ENCODE measurements at places on chromosomes 11 and 22.
A peak's percentile ranks its signal among the peaks of the same experiment; 100 is the strongest.

DNA sequence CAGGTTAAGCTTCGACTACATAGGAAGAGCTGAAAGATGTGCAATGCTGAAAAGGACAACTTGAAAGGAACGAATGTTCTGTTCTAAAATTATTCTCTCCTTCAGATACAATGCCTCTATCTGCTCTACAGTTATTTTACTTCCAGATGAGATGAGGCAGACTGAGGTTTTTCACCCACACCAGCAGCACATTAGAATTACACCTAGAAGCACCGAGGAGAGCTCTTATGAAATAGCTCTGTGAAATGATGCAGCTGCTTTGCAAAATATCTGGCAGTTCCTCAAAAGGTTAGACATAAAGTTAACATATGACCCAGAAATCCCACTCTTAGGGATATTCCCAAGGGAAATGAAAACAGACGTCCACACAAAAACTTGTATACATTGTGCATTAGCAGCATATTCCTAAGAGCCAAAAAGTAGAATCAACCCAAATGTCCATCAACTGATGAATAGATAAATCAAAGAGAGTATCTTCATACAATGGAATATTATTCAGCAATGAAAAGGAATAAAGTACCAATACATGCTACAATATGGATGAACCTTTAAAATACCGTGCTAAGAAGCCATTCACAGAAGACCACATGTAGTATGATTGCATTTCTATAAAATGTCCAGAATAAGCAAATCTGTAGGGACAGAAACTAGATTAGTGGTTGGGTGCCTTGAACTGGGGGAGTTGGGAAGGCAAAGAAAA, 34.5 kb downstream of the WT1 start:
- DNase-seq = no peak

DNA sequence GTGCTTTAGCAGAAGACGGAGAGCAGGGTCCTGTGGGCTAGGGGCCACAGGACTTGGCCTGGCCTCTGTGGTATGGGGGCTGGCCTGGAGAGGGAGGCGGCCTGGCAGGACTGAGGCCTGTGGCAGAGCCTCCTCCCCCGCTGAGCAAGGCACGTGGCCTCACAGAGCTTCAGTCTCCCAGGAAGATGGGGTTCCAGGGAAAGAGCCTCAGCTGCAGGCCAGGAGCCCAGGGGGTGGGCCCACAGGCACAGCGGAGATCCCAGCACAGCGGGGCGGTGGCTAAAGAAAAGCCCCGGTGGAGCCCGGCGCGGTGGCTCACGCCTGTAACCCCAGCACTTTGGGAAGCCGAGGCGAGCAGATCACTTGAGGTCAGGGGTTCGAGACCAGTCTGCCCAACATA, 2.2 kb downstream of the MAPK12 start:
- DNase-seq = no peak

DNA sequence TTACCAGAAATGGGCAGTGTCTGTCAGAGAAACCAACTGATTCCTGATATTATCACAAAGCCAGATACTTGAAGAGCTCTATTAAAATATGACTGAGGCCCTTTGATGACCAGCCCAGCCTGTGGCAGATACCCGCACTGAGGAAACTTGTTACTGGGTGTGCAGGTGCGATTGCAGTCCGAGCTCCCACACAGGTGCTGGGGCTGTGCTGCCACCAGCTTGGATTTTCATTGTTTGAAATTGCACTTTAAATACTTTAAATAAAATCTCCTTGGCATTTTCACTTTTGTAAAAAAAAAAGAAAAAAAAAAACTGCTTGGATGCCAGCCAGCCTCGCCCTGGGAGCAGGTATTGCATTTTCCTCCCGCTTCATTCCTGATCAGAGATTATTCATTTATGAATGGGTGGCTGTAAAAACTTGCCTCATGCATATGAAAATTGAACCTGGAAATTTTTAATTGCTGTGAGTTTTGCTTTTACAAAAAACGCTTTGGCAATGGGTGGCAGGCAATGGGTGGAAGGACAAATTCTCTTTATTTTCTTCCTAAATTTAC, 21.2 kb downstream of the EHF start:
- no peak for DNase-seq

DNA sequence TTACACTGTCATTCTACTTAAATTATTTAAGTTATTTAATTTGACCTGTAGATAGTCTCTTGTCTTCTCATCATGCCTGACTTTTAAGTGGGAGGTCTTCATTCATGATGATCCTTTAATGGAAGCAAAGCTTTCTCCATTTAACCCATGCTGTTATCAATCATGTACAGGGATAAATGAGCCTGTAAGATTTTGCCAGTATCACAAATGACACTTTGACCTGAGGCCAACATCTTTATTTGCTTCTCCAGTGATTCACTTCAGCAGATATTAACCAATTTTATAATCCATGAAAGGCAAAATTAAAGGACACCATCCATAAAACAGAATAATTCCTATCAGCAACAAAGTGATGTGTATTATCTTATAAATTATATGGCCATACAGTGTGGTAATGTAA, 7.7 kb downstream of the CCDC73 start:
- no peak for DNase-seq

- no peak for DNase-seq
Measured at GRCh38 chr11:118628432-118628831, 21.0 kb downstream of the PHLDB1 start.

GRCh38 chr11:31915867-31916266, 104.7 kb upstream of the PAX6 start:
- DNase-seq = no peak

- no peak for DNase-seq
Measured at GRCh38 chr22:36816636-36817524, at the start of gene PVALB. PVALB (minus strand) TSS chr22:36817035; CDS start chr22:36817005, 30 bp downstream.

DNA sequence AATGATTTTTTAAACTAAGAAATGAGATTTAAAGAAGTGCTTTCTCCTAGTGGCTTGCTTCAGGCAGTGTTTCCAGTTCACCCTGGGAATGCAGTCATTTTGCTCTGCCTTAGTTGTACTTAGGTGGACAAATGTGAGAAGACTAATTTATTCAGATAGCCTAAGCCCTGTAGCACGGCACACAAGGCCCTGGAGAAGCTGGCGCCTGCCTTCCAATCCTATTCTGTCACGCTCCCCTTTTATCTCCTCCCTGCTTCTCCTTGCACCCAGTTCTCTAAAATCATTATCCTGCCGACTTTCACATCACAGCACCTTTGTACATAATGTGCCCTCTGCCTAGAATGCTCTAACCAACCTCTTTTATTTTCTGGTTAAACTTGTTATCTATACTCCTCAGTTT, 64.0 kb downstream of the PPME1 start:
- DNase-seq = no peak

DNA sequence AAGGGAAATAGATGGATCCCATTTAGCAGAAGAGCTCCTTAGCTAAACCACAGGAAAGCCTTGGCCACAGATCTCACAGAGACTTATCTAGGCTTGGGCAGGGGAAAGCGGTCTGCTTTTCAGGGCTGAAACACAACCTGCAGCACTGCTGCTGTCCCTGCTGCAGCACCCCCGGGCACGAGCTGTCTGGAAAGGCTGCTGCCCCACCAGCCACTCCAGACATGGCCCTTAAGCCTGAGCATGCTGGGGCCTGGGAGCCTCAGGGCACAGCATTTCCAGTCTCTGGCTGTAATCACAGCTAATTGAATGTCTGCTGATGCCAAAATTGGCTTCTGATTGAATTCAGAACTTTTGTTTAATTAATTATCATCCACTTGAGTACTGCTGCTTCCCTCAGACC, 115.0 kb downstream of the TMPRSS5 start:
- DNase-seq = no peak

- DNase-seq = peak; percentile 58
Measured at GRCh38 chr22:18057568-18058209, 20.1 kb upstream of the PEX26 start.

DNA sequence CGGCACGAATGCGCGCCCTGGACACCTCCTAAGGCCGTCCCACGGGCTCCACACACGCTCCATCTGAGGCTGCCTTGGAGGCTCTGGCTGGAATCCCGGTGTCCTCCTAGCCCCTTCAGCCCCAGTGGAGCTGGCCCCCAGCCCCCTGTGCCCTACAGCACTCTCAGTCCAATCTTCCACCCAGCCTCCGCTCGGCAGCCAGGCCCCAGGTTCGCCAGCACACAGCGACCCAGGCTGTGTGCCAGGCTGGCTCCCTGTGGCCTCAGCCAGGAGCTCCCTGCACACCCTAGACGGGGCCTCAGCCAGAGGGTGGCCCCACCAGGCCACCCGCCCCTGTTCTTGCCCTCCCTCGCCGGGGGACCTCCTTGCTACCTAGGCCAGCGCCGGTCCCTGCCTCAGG, 18.6 kb downstream of the MOB2 start:
- peak; percentile 14 for DNase-seq

DNA sequence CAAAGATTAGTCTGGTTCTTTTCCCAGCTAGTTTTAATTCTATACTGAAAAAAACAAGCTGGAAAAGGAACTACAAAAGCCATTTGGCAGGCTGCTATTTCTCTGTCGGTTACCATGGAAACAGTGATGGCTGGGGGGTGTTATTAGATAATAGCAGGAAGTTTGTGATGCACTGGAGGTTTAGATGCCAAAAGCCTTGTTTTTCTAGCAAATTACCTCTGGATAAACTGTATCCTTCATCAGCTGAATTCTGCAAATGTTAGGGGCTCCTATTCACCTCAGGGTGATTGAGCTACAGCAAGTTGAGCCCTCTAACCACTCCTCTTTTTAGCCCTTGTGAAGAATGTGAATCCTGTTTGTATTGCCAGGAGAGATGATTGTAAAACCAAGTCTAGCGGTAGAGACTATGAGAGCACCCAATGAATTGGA, 25.2 kb downstream of the ALKBH3 start:
- DNase-seq = no peak

GRCh38 chr11:111435046-111435698, 56.1 kb upstream of the POU2AF1 start:
- DNase-seq = no peak

GRCh38 chr22:48496987-48497650, 1330.6 kb downstream of the BRD1 start:
- no peak for DNase-seq

- no peak for DNase-seq
Measured at GRCh38 chr11:19805827-19806226, 93.2 kb downstream of the NAV2 start.

- DNase-seq = no peak
Measured at GRCh38 chr22:50139843-50140415, 30.6 kb upstream of the PANX2 start.

DNA sequence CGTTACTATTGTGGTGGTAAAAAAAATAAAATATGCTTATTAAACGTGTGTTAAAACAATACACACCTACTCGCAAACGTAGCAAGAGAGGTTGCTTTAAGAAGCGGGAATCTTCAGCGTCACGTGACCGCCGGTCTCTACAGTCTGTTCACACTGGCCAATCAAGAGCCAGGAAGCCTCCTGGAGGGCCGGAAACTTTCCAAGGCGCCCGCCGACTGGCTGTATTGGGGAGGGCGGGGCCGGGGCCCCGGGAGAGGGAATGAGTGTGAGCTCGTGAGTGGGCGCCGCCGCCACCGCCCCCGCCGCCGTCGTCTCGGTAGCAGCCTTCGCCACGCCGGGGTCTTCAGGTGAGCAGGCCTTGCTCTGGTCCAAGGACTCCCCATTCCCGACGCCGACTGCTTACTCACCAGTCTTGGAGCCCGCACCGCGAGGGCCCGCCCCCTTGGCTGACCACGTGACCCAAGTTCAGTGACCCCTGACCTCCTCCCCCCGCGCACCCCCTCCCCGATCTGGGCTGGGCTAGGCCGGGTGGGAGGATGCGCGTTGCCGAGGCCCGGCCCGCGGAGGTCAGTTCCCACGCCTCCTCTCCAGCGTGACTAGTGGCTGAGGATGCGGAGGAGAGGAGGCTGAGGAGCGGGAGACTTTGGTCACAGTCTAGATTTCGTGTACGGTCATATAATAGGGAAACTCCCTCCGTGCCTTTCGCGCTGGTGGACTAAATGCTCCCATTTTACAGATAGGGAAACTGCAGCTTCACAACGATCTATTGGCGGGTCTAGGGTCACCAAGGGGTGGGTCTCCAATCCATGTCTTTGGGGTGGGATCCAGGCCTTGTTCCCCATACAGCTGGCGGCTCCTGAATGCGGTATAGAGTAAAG, at the start of gene TAF6L:
Gene TAF6L (plus strand): TSS at position 253 of the 878 bp plus-strand sequence. CDS start 4,388 bp downstream, outside the sequence.
- peak; percentile 97 for DNase-seq

- DNase-seq = no peak
Measured at GRCh38 chr11:91265946-91266345, 958.7 kb upstream of the FAT3 start.

GRCh38 chr11:44361813-44362212, 51.9 kb upstream of the ALX4 start:
- no peak for DNase-seq

- no peak for DNase-seq
Measured at GRCh38 chr11:128941110-128941509, 1.6 kb downstream of the TP53AIP1 start.

DNA sequence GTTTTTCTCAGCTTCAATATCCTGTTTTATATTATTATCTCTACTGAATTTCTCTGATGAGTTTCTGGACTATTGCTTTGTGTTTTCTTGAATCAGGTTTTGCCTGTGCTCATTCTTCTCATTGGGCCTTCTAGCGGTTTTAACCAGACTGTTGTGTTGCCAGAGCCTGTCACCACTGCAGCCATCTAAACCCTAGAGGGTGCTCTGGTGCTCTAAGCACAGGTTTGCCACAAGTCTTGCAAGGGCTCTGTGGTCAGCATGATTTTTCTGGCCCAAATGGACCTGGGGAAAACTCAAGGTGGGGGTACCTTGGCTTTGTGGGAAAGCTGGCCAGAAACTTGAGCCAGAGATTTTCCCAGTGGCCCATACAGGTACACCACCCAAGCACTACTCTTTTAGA, 52.4 kb upstream of the TYR start:
- DNase-seq = no peak

GRCh38 chr22:42912059-42912458, 55.0 kb upstream of the ARFGAP3 start:
- DNase-seq = no peak

DNA sequence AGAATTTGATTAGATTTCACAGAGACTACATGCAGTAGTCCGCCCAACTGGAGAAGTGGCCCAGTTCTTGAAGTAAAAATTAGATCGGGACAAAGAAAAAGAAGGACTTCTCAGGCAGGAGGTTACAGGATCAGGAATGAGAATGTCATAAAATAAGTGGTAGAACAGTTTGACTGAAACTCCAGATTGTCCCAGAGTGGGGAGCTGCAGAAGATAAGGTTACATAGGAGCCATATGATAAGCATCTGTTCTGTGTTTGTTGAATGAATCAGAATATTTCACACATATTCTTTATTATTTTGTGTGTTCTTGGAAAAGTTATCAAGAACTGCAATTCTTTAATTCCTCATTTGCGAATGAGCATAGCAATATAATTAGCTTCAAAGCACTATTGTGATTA, 210.6 kb downstream of the AASDHPPT start:
- no peak for DNase-seq
